ENCODE measurements at places on chromosomes 12 and 14.

DNA sequence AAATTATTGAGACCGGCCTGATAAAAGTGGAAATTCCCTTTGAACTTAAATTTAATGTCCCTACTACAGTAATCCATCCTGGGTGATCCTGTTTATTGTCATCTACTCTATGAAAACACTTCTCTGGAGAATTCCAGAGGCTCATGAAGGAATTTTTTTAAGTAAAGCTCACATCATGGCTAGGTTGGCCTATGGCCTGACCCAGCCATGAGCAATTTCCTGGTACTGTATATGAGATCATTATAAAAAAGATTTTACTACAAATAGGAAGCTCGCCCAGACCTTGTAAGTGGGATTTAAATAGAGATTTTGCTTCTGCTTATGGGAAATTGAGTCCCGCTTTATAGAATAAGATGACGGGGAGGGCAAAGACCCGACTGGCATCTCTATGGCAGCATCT lies 215.5 kb downstream of the DPF3 start:
- no peak for DNase-seq

GRCh38 chr12:42261708-42262107 lies 23.7 kb upstream of the YAF2 start:
- no peak for DNase-seq

DNA sequence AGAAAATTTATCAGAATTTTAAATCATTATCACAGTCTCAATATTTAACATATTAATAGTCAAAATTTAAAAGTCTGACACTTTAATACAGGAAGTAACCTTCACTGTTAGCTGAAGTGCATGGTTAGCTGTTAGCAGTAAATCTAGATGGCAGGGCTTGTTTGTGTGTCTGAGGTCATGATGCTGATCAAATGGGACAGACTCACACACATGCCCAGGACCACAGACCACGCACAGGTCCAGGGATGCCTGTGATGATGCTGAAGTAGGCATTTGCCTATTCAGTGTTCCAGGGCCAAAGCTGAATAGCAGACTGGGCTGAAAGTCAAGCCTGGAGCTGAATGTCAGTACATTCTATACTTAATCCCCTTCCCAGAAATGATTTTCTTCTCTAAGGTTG lies 20.5 kb downstream of the FNTB start:
- DNase-seq, result no peak

GRCh38 chr12:96985515-96986362 lies 78.7 kb downstream of the NEDD1 start:
- DNase-seq, result peak; percentile 84

DNA sequence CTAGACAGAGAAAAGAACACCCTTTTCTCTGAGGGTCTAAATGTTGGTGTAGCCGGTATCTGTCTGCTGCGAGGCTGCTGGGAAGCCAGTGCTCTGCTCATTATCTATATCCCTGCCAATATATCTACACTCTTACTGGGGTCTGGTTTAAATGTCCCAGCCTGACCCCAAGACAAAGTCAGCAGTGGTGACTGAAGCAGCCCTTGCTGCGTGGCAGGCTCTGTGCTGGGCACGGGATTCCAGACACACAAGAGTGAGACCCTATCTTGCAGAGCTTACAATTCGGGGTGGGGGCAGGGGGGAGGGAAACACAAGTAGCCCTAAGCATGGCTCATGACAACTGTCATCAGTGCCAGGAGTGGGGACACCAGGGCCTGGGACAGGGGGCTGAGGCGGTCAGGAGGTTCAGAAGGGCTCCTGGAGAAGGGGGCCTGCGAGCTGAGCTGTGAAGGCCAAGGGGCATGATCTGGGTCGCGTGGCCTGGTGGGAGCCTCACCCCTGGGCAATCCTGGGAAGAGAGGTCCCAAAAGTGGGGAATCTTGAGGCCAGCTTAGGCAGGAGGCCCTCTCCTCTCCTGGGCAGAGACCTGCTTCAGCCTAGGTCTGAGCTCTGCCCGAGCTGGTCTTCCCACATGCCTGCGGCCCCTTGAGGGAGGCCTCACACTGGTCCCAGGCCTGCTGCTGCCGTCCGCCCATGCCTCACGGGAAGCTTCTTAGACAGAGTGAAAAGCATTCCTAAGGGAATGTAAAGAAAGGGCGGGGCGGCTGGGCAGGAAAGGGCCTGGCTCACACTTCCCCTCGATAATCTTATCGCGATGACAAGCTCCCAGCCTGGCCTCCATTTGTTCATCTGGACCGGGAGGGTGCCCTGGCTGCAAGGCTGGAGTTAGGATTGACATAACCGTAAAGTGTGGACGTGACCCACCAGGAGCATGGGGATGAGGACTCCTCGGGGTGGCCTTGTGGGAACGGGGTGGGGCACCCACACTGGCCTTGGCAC lies 7.3 kb upstream of the RCOR1 start:
- DNase-seq, result peak; percentile 89

DNA sequence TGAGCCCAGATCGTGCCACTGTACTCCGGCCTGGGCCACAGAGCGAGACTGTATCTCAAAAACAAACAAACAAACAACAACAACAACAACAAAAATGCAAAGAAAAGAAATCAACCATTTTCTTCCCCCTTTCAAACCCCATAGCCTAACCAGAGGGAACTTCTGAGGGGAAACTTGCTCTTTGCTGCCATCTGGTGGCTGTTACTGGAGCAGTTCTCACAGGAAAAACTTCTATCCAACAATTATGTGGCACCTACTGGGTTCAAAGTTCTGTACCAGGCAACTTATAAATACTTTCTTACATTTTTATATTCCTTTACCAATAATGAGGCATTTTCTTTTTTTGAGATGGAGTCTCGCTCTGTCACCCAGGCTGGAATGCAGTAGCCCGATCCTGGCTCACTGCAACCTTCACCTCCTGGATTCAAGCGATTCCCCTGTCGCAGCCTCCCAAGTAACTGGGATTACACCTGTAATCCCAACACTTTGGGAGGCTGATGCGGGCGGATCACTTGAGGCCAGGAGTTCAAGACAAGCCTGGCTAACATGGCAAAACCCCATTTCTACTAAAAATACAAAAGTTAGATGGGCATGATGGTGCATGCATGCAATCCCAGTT lies 50.9 kb upstream of the BICDL1 start:
- peak; percentile 70 for DNase-seq

DNA sequence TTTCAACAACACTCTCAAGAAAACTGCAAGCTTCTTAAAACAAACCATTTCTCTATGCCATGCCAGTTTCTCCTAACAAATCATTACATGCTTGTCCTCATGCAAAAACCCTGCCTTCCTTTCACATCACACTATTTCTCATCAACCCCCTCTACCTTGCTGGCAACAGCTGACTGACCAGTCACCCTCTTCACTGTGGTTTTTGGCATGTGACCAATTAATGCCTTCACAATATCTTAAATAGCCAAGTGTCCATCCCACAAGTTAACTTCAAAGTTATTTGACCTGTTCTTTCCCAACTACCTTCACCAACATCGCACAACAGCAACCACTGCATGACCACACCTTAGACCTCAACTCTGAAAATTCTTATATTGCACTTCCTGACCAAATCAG lies 159.6 kb downstream of the CEP128 start:
- no peak for DNase-seq
